ENCODE measurements at places on chromosomes 2 and 18.

GRCh38 chr2:127170452-127171197 lies 49.5 kb downstream of the CYP27C1 start:
- DNase-seq = no peak

- DNase-seq = no peak
Measured at GRCh38 chr2:20322527-20323300, 27.9 kb downstream of the PUM2 start.

DNA sequence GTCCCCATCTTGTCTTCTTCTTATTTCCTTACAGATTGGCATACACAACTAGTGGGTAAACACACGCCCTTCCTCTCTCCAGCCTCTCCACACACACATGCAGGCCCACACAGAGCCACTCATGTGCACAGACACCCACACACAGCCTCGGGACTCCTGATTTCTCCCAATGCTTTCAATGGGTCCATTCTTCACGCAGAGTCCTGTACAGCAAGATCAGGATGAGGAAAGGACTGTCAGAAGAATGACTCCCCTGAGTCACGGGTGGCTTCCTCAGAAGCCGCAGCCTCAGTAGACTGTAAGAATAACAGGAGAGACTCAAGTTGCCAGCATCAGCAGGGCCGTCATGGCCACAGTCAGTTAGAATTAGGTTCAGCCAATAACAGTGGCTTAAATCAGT lies 109.1 kb upstream of the GLI2 start:
- no peak for DNase-seq

- no peak for DNase-seq
Measured at GRCh38 chr2:56053679-56054078, 130.1 kb upstream of the EFEMP1 start.

- no peak for DNase-seq
Measured at GRCh38 chr18:62763101-62763521, 47.8 kb downstream of the PHLPP1 start.

GRCh38 chr2:27973592-27973991 lies 83.1 kb downstream of the BABAM2 start:
- DNase-seq = no peak

DNA sequence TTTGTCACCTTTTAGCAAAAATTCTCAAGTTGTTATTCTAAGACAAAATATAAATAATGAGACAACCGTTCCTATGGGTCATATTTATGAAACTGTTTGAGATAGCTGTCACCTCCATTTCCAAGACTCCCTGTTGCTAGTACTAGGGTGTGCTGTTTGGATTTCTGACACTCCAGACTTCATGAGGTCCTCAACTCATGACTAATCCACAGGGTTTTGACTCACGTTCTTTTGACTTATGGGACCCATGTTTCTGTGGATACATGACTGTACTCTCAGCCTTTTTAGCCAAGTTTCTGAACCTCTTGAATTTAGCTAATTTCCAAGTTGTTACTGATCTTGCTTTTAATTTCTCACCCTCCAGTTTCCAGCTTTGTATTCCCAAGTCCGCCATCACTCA lies 178.7 kb upstream of the FAM98A start:
- DNase-seq = no peak

DNA sequence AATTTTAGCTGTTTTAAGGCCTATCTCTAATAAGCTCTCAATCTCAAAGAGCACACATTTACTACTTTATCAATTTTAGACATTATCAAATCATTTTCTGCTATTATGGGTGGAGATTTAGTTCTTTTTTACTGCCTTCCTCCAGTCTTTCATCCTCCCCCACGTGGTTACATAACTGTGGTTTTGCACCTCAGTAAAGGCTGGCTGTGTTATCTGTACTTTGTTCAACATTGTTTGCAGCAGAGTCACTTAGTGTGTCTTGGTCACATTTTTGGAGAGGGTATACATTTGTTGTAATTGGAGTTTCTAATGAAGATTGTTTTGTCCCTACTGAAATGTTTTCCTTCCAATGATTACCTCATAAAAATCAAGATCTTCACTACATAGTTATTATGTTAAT lies 549.6 kb upstream of the CELF4 start:
- no peak for DNase-seq

- DNase-seq = no peak
Measured at GRCh38 chr2:201130524-201131186, 14.7 kb downstream of the CFLAR start.

DNA sequence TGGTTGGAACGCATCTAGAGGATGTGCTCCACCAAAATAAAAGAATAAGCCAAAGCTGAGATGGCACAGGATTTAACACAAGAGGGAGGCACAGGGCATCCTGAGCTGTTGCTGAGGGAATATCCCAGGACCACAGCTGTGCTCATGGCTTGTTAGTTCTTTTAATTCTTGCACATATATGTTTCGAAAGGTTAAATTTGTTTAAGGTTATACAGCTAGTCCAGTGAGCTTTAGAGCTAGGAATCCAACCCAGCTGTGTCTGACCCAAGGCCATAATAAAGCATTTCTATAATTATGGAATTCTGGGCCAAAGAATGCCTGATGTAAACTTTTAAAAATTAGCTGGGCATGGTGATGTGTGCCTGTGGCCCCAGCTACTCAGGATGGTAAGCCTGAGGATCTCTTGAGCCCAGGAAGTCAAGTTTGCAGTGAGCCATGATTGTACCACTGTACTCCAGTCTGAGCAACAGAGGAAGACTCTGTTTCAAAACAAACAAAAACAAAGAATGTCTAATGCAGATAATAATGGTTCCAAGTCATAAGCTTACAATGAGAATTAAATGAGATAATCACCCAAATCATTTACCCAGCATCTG lies 66.4 kb upstream of the CCBE1 start:
- DNase-seq = no peak

DNA sequence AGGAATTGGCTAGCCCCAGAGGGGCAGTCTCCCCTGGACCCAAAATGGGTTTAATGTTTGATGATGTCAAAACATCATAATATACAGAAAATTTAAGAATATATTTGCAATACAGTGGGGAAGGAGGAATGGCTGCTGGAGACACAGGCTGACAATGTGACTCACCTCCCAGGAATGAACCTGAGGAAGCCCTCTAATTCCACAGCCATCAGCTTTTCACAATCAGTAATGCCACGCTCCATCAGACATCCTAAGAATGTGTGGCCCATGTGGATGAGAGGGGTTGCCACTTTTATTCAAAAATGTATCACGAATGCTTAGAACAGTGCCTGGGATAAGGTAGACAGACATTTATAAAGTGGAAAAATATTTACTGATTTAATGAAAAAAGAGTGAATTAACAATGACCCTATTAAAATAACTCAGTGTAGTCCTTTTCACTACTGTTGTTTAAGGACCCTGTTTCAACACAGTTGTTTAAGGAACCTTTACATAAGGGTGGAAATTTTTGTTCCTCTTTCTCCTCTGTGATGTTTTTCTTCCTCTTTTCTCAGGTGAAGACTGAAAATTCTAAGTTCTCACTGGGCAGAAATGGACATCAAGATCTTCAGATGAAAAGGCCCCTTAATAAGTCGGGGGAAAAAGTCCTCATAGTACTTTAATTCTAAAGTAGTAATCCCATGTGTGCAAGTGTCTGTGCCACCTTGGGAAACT lies 17.5 kb upstream of the TMEM163 start:
- no peak for DNase-seq

All from NCI-H1417 (cell line).